Inflammatory macrophage treated with lipopolysaccharide for 1 hour (primary cell): ENCODE measurements at places on chromosomes 3 and 15.

- peak; percentile 25 for DNase-seq
Observed at GRCh38 chr15:90266061-90266431, 574 bp downstream of the NGRN start.

DNA sequence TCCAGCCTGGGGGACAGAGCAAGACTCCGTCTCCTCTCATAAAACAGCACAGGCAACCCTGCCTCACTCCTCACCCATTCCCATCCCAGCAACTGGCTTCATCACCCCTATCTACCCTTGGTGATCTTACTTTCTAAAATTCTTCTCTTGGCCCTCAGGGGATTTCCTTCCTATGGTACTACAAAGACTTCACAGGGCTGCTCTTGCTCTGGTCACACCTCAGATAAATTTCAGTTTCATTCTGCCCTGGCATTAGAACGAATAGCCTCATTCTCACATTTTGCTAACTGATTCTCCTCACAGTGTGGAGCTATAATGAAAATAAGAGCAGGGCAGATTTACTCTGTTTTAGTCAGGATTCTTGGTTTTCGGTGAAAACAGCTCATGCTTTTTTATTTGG lies 22.1 kb upstream of the CRBN start:
- no peak for DNase-seq

DNA sequence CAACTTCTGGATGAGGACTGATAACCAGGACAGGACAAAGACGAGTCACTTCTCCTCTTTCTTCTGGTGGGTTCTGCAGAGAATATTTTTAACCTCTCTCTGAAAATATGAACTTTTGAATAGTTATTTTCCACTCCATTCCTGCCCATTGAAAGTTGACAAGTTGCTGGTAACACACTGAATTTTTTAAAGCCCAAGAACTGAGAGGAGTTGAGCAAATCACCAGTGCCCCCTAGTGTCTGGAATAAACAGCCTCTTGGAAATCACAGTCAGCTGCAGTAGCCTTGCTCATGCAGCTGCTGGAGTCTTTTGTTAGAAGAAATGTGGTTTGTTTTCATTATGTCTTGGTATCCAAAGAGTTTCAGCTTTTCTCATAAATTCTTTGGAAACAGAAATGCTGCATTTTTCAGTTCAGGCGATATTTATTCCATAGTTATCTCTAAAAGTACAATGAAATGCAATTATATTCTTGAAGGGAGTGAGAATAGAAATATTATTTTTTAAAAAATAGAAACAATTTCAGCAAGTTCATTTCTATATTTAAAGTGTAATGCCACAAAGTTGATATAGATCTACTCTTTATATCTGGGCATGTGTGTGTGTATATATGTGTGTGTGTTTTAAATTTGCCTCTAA lies 741.0 kb upstream of the CBLB start:
- DNase-seq: peak; percentile 79

- no peak for DNase-seq
Observed at GRCh38 chr3:153892126-153892525, 229.1 kb upstream of the ARHGEF26 start.

GRCh38 chr3:55546866-55547669 lies 60.0 kb upstream of the WNT5A start:
- no peak for DNase-seq

DNA sequence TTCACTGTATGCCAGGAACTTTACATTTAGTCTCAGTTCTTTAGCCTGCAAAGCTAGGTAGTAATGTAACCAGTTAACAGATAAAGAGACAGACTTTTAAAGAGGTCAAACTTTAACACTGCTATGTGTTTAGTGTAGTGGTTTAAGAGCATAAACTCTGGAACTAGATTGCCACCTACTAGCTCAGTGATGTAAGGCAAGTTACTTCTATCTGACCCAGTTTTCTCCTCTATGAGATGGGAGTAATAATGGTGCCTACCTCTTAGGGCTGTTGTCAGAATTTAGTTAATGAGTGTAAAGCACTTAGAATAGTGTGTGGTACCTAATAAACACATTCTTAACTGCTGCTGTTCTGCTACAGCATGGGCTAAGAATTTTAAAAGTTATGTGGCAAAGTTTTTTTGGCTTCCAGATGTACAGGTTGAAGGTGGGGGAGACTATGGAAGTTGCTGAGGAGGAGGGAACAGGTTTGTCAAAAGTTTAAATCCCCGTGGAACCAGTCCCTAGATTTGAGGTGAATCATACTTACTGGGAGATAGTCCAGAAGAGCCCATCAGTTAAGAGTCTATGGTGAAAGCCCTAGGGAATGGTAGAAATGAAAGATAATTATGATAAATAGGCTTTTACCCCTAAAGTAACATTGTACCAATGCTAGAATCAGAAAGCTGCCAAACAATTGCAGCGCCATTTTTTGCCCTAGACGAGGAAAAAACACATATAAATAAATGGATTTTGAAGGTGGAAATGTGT lies 13.9 kb downstream of the TSC22D2 start:
- no peak for DNase-seq

DNA sequence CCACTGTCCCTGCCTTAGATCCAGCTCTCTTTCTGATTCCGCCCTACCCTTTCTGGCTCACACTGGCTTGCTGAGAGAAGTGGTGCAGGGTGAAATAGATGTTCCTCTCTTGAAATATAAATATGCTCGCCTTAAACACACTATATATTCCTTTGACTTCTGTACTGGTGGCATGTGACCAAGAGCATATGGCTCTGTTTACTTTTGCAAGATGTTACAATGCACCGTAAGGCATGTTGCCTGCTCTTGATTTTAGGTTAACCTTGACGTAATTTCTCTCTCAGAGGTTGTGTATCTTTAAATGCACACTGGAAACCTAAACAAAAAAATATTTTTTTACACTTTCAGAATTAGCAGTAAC lies 749 bp downstream of the RSRC1 start:
- DNase-seq: no peak

GRCh38 chr15:30882849-30883433 lies 20.8 kb upstream of the FAN1 start:
- no peak for DNase-seq

GRCh38 chr15:46442184-46442583 lies 807.4 kb downstream of the SQOR start:
- DNase-seq: no peak

- DNase-seq: no peak
Observed at GRCh38 chr15:40183636-40184463, 23.0 kb downstream of the BUB1B start.

DNA sequence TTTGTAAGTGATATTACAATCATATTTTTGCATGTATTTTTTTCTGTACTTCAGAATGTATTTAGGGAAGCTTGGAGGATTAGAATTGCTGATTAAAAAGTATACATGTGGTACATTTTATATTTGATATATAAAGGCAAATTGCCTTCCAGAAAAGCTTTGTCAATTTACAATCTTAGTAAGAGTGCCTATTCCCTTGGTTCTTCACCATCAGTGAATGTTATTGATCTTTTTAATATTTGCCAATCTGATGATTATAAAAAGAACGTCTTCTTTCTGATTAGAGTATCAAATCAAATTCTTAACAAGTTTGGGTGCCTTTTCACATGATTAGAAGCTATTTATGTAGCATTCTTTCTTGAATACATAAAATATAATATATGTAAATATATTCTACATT lies 9.1 kb downstream of the WDR49 start:
- no peak for DNase-seq

- no peak for DNase-seq
Observed at GRCh38 chr3:128282380-128283196, 129.3 kb downstream of the EEFSEC start.

- DNase-seq: no peak
Observed at GRCh38 chr3:172065527-172065926, 26.1 kb downstream of the FNDC3B start.

GRCh38 chr3:197580253-197580691 lies 24.5 kb upstream of the BDH1 start:
- no peak for DNase-seq

GRCh38 chr15:34999906-35000305 lies 11.8 kb upstream of the ZNF770 start:
- DNase-seq: no peak

- DNase-seq: no peak
Observed at GRCh38 chr3:197298945-197299854, 788 bp upstream of the DLG1 start.

DNA sequence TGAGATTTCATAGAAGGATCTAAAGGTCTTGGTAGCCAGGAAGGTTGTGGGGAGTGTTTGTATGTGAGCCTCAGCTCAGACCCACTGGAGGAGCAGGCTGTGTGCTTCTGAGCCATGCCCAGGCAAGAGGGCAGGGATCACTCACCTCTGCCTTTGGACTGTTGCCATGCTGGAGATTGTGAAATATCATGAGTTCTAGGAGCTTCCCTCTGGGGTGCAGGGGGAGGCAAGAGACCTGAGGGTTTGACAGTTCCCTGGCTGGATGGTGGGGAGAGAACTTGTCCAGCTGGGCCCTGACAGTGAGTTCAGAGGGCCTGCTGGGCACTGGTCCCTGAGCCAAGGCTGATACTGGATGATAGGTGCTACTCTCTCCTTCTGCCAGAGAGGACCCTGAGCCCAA lies 6.0 kb downstream of the SLC6A1 start:
- DNase-seq: no peak

GRCh38 chr3:124854009-124854408 lies 33.2 kb downstream of the ITGB5 start:
- DNase-seq: no peak

DNA sequence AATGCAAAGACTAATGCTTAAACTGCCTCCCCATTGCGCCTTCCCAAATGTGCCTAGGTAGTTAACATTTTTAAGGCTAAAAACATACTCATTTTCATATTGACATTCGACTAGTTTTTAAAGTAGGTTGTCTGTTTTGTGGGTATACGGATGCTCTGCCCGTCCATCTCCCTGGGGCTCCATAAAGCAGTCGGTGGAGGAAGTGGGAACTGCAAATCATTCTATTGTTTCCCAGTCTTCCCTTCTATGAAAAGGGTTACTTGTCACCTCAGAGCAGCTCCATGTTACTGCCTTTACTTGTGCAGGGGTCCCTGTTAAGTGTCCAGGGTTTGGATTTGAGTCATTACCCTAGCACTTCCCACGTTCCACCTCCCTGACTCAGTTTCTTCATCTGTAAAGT lies 10.9 kb downstream of the CHCHD6 start:
- DNase-seq: no peak

DNA sequence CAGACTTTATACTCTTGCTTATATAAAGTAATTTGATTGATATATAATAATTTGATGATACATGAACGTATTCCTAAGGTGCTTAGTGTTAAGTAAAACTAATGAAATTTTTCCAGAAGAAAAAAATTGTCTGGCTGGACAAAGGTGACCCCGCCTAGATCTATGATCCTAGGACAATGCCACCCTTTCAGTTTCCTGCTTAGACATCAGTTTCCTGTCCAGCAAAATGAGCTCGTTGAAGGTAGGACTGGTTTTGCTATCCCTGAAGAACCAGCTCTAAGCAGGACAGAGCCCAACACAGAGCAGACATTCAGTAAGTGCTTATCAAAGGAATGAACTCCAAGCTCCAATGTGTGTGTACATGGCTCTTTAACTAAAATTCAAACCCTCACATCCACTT lies 80.8 kb upstream of the SNTN start:
- DNase-seq: no peak

GRCh38 chr15:31393444-31394091 lies 66.9 kb downstream of the KLF13 start:
- DNase-seq: no peak

DNA sequence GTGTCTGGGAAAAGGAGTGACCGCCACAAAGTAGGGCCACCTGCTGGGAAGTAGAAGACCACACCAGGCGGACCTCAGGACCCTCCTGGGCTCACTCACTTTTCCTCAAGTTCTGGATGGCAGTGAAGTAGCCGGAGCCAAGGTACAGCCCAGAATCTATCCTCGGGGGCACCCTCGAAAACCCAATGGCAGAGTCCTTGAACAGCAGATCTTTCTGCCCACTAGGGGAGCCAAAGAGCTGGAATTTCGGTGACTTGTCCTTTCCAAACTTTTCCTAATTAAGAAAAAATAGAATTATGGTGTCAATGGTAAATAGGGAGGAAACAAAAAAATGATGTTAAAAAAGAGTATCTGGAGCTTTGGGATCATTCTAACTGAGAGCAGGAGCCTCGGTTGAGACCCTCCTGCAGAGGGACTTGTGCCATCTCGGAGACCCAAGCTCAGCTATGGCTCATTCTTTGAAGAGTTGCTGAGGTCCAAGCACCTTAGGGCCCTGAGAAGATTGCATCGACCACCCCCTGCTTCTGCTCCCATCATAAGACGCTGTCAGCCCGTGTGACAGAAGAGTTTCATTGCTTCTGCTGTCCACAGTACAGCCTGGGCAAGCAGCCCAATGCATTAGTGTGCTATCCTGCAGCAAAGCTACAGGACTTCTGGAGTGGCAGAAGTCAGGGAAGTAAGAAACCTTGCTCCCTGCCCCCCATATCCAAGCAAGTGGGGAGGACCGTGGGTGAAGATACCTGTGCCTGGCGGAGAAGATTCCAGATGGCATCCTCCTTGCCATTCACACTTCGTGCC lies 14.8 kb downstream of the LTF start:
- DNase-seq: peak; percentile 37

DNA sequence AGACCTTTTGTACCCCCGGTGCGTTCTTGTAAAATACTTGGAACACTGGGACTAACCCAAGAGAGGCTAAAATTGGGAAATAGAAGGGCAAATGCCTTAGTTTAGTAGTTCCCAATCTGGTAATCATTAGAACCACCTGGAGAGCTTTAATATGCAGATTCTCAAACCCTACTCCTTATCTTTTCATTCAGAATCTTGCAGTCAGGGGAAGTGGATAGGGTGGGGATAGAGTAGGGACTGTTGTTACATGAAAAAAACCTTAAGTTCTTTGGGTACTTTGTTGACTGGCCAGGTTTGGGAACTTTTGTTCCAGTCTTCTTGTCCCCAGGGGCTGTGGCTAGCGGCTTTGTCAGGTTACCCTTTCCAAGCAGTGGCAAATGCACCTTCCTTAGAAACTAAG lies 15.9 kb downstream of the MAPKBP1 start:
- DNase-seq: no peak

DNA sequence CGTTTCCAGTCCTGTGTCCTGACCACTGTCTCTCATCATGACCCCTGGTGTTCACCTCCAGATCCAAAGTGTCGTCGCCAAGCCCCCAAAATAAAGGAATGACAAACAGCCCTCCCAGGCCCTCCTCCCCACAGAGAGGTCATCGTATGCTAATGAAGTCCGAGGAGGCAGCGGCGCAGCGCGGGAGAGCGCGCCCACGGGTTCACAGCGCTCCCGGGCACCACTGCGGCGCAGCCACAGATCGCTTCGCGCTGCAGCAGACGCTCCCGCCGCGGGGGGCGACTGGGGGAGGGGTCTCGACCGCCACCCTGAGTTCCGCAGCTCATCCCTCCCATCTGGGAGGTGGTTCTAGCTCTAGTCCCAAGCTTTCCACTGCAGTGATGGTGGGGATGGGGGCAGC lies 1.3 kb downstream of the DGKG start:
- DNase-seq: no peak

DNA sequence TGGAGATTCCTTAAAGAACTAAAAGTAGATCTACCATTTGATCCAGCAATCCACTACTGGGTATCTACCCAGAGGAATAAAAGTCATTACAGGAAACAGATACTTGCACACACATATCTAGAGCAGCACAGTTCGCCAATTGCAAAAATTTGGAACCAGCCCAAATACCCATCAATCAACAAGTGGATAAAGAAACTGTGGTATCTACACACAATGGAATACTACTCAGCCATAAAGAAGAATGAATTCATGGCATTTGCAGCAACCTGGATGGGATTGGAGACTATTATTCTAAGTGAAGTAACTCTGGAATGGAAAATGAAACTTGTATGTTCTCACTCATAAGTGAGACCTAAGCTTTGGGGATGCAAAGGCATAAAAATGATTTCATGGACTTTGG lies 23.8 kb downstream of the SLC7A14 start:
- no peak for DNase-seq
